ENCODE measurements at places on chromosomes 5 and 9.

DNA sequence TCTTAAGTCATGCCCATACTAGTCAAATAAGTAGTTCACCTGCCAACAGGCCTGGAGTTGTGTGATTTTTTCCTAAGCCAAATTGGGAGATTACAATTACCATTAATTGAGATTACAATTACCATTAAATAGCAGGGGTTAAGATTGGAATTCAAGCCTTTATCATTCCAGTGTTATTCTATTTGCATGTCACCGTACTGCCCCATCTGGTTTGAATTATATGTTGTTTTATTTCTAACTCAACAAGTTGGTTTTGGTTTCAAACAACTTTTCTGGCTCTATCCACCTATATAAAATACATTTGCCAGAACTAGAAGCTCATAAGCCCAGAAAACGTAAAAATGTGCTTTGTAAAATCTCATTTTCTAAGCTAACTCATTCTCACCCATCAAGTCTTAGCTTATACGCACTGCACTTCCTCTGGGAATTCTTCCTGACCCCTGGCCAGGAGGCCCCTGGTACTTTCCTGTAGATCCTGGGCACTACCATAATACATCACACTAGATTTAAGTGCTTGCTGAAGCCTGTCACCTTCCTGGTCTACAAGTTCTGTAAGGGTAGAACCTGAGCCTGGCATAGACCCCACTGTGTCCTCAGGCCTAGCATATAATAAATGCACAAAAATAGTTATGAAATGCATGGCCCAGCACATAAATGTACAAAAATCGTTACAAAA is 242.0 kb upstream of the TRPM3 start:
- DNase-seq = no peak

DNA sequence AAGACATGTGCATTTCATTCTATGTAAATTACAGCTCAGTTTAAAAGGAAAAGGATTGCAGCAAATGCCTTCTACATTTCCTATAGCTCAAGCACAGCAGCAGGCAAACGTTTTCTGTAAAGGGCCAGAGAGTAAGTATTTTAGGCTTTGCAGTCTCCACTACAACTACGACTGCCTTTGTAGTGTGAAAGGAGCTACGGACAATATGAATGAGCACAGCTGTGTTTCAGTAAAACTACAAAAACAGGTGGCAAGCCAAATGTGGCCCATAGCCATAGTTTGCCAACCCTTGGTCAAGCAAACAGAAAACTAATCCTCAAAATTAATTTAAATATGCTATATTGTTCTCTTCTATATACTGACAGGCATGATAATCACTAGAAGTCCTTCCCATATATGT is 7.2 kb downstream of the PTBP3 start:
- no peak for DNase-seq

DNA sequence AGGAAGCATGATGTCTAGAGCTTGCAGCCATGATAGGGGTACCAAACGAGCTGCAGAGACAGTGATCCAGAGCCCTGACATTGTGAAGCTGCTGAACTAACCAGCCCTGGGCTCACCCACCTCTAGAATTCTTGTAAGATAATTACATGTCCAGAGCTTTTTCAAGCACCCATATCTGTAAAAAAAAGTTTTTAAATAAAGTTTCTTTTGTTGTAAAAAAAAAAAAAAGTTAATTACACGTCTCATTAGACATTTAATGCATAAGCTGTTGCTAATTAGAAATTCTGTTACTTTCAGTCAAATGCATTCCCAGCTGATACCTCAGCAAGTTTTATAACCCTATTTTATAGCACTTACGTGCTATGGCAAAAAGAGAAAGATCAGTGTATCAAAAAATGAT is 65.6 kb downstream of the C9orf85 start:
- DNase-seq = no peak

DNA sequence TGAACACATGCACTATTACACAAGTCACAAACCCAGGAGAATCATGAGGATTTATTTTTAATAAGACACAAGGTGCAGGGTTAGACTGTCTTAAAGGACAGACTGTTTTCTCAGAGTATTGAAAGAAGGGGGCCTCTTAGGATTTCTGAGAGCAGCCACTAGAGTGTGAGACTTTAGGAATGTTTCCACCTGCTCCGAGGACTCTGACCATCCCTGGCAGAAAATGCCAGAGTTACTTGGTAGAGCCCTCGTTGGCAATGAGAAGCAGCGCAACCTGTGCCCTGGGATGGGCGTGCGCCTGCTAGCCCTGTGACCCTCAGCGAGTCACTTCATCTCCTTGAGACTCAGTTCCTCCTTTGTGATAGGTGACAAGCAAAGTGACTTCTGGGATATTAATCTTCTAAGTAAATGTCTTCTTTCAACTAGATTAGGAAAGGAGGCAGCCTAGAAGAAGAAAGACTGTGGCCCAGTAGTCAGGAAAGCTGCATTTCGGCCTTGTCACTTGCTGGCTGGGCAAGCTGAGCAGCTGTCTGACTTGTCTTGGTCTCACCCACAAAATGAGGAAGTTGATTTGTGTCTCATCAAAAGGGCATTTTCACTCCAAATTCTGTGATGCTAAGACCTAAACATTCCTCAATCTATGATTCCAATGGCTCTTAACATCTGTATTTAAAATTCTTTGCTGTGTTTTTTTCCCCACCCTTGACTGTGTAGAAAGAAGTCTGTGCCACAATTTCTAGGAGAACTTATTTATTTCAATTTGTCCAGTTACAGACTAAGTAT is 60.5 kb downstream of the PTCD2 start:
- peak; percentile 83 for DNase-seq

- DNase-seq = peak; percentile 63
These were observed 137.1 kb downstream of the FGF1 start for GRCh38 chr5:142548739-142549275.

All from suppressor macrophage (primary cell).